ENCODE measurements at places on chromosomes 6 and 20.

DNA sequence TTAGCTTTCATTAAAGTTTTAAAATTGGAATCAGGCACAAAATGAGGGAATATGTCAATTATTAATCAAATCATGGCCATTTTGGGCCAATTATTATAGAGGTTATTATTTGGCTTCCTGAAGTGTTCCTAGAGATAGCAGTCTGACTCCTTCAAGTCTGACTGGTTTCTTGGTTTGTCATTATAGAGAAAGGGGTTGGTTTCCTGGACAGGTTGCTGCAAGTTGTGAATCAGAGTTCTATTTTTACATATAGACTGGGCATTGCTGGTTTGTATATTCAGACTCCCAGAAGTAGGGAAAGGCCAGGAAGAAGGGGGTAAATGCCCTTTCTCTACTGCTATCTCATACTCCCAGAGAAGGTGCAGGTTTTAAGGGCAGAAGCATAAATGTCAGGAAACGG, 121.4 kb upstream of the CEP162 start:
- DNase-seq, result no peak

DNA sequence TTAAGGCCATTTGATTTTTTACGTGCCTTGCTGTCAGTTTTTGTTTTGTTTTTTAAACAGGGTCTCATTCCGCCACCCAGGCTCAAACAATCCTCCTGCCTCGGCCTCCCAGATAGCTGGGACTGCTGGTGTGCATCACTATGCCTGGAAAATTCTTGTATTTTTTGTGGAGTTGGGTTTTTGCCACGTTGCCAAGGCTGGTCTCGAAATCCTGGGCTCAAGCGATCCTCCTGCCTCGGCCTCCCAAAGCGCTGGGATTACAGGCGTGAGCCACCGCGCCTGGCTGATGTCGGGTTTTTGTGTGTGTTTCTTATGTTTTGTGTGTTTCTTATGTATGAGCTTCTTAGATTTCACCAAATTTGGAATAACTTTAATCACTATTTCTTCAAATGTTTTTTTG, 104.8 kb downstream of the TAF4 start:
- no peak for DNase-seq

DNA sequence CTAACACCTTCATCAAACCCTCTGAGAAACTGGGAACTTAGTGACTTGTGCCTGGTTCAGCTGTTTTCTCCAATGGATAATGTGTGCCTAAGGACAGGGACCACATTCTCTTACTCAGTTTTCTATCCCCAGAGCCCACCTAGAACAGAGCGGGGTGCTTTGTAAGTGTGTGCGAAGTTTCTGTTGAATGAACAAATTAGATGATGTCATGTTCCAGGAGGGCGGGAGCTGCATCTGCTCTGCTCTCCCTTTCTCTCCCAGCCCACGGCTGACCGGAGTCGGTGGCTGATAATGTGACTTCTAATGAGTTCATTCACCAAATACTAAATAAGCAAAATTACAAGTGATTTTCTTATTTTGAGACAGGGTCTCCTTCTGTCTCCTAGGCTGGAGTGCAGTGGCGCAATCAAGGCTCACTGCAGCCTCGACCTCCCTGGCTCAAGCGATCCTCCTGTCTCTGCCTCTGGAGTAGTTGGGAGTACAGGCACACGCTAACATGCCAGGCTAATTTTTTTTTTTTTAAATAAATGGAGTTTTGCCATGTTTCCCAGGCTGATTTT, 60.7 kb upstream of the FNDC1 start:
- DNase-seq, result no peak

DNA sequence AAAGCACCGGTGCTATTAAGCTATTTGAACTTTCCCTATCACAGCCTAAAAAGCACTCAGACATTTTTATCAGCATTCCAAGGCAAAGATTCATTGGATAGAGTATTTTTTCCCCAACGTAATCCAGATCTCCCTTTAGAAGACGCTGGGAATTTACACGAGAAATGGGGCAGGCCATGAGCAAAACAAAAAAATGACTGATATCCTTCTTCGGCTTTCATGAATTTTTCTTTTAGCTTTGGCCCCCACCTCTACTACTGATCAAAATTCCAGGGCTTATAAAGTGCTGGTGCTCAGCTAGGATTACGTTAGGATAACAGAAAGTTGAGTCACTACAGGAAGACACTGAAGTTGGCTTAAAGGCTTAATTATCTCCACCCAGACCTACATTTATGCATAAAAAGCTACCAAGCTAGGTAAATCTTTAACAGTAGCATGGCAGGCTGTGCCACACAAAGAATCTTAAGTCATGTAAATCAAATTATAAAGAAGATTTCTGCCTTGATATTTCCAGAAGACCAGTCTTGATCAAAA, 418.5 kb upstream of the BTBD3 start:
- no peak for DNase-seq
